ENCODE measurements at places on chromosomes 4 and X.
A peak's percentile ranks its signal among the peaks of the same experiment; 100 is the strongest.

DNA sequence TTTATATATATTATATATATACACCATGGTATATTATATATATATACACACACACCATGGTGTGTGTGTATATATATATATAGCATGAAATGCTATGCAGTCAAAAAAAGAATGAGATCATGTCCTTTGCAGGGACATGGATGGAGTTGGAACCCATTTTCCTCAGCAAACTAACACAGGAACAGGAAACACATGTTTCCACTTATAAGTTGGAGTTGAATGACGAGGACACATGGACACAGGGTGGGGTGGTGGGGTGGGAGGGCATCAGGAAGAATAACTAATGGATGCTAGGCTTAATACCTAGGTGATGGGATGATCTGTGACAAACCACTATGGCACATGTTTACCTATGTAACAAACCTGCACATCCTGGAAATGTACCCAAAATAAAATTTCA, 293.6 kb upstream of the NDST3 start:
- no peak for DNase-seq

- DNase-seq: no peak
These were observed 1.1 kb upstream of the ATOH1 start for GRCh38 chr4:93827272-93827947.

GRCh38 chr4:84870398-84871163, 95.9 kb downstream of the WDFY3 start:
- no peak for DNase-seq

DNA sequence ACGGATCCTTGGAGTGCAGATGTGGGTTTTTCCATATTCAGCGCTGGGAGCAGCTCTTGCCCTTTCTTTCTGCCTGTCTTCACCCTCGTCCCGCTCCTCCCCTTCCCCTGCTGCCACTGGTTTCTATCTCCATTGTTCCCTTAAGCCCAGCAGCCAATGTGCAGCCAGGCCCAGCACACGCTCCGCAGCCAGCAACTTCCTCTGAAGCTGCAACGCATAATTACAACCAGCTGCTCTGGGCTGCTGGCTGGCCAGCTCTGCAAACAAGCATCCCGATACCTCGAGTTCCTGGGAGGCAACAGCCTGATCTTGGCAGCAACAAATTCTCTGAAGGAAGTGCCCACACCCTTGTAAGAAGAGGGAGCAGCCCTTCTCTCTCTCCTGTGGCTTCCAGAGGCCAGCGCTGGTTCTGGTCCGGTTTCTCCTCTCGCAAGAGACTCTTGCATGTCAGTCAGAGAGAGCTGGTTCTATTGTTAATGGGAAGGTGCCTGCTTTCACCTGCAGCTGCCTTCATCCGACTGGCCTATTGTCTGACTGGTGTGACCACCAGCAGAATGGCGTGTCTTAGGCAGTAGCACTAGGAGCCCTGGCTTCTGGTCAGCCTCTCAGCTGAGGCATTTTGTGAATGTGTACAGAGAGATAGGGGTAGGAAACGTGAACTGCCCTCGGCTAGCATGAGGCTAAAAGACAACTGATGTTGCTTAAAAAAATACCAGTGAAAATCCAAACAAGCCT, 83.8 kb upstream of the MAML3 start:
- no peak for DNase-seq

GRCh38 chr4:168917138-168917779, 92.8 kb downstream of the CBR4 start:
- DNase-seq: peak; percentile 20

- DNase-seq: no peak
These were observed 31.9 kb downstream of the DTHD1 start for GRCh38 chr4:36313301-36313700.

GRCh38 chr4:132056496-132056895, 1092.6 kb upstream of the PCDH10 start:
- DNase-seq: no peak

- DNase-seq: no peak
These were observed 29.0 kb upstream of the SMAD1 start for GRCh38 chr4:145452447-145453162.

DNA sequence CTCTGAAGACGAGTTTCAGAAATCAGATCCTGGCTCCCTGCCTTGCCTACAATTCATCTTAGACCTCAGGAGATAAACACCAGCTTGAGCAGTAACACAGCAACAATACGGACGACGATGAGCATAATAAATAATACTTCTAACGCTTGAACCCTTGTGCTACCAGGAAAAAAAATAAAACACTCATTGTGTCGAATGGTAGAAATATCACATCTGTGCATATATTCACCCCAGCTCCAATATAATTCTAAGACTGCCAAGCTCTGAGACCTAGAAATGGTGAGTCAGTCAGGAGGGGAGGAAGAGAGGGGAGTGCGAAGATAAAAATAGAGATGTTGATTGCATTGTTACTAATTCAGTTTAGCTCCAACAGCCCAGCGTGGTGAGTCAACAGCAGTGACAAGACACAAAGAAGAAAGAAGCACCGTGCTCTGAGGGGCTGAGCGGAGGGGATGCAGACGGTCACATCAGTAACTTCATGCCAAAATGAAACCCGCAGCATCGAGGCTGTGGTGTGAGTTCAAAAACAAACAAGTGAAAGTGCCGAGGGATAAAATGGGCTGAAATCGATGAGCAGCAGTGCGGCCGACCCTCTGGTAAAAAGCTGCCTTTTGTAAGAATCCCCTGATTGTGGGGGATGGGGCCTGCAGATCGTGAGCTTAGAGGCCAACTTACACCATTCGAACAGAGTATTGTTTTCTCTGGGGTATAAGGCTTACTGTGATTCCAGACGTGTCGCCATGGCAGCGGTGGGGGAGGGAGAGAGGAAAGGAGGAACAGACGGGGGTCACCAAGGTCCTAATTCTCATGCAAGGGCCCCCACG, 150.4 kb downstream of the MGST2 start:
- DNase-seq: no peak

DNA sequence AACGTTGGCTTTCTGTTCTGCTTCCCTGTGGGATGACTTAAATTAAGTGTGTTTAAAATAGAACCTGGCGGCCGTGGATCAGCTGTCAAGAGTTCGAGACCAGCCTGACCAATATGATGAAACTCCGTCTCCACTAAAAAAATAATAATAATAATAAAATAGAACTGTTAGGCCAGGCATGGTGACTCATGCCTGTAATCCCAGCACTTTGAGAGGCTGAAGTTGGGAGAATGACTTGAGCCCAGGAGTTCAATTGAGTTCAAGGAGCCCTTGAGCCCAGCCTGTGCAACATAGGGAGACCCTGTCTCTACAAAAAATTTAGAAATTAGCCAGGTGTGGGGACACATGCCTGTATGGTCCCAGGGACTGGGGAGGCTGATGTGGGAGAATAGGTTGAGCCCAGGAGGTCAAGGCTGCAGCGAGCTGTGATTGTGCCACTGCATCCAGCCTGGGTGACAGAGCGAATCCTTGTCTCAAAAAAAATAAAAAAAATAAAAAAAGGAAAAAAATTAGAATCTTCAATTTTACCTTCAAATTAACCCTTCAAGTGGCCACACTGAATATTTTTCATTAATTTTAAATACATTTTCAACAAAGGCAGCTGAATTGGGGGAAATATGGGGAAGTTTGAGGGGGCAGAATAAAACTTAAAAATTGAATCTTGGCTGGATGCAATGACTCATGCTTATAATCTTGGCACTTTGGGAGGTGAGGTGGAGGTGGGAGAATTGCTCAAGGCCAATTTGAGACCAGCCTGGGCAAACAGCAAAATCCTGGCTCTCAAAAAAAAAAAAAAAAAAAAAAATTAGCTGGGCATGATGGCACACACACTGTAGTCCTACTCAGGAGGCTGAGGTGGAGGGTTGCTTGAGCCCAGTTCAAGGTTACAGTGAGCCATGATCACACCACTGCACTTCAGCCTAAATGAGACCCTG, 31.8 kb upstream of the HSD17B13 start:
- no peak for DNase-seq

- DNase-seq: no peak
These were observed 235.8 kb downstream of the TRAM1L1 start for GRCh38 chr4:116849620-116850019.

GRCh38 chr4:80077639-80078038, 4.6 kb upstream of the ANTXR2 start:
- no peak for DNase-seq

DNA sequence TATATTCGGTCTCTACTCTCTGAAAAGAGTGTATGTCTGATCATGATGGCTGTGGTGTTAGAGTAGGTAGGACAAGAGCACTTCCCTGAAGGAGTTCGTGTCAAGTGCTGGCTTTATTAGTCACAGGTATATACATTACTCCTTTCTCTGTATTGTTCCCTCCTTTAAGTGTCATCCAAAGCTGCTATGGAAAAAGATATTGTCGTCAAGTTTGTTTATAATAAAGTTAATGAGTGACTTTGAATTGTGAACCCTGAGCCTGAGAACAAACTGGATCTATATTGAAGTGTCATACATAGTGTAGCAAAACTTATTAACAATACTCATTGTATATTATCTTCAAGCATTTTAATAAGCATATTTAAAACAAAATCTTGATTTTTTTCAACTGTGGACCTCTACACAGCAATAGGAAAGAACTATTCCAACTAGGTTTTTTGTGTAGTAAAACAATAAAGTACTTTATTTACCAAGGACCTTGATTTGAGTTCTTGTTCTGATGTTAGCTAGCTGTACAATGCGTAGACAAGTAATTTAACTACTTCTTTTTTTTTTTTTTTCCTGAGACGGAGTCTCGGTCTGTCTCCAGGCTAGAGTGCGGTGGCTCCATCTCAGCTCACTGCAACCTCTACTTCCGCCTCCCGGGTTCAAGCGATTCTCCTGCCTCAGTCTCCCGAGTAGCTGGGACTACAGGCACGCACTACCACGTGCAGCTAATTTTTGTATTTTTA, 177.7 kb downstream of the RAPGEF2 start:
- DNase-seq: no peak

- no peak for DNase-seq
These were observed 193.9 kb upstream of the PCDH10 start for GRCh38 chr4:132955146-132955545.

DNA sequence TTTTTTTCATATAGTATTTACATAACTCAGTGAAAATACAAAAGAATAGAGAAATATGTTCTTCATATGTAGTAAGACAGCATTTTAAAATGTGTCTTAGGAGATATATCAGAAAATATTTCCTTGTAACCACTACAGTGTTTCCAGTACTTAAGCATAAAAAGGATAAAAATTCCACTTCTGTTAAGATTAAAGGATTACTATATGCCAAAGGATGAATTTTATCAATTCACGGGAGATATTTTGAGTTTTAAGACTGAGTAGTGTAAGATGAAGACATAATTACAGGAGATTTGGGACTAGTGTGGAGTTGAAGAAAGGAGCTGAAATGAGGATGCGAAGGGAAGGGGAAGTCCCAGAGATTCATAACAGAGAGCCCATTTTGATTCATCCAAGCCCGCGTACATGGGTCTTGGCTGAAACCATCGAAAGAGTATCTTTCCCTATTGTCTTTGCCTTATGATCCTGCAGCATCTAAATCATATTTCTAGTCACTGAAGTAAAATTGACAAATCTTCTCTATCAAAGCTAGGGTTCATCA, 58.7 kb downstream of the MAD2L1 start:
- no peak for DNase-seq

DNA sequence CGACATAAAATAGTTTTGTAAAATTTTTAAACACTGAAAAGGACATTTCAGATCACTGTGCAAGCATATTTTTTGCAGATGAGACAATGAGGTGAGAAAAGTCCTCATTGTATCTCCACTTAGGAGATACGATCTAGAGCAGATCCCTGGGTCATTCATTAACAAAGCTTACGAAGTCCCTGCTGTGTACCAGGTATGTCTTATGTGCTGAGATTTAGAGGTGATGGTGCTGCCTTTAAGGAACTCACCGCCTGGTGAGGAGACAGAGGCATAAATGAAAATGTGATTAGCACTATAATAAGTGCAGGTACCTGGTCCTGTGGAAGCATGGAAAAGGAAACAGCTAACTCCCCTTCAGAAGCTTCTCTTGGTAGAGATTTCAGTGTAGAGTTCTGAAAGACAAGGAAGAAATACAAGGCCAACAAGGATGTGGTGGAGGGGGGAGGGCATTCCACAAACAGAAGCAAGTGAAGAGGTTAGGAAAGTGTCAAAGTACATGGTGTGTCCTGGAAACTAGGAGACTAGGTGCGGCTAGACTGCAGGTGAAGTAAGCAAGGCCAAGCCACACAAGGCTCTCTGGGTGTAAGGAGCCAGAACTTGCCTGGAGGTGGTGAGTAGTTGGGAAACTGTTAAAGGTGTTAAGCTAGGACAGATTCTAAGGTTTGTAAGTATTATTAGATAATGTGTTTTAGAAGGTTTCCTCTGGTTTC, 1.5 kb upstream of the NDNF start:
- DNase-seq: no peak

- no peak for DNase-seq
These were observed 5.4 kb upstream of the NAA11 start for GRCh38 chr4:79331126-79331876.

- DNase-seq: no peak
These were observed 41.3 kb upstream of the BCLAF3 start for GRCh38 chrX:20032201-20032600.

GRCh38 chr4:127049526-127049925, 583.2 kb upstream of the INTU start:
- DNase-seq: no peak

DNA sequence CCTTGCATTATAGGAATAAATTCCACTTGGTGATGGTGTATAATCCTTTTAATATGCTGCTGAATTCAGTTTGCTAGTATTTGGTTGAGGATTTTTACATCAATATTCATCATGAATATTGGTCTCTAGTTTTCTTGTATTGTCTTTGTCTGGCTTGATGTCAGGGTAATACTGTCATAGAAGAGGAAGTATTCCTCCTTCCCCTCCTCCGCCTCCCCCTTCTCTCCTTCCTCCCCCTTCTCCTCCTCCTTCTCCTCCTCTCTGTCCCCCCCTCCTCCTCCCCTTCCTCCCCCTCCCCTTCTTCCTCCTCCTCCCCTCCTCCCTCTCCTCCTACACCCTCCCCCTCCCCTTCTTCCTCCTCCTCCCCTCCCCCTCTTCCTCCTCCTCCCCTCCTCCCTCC, 65.8 kb downstream of the RGS12 start:
- no peak for DNase-seq

GRCh38 chr4:142353149-142353738, 492.9 kb downstream of the INPP4B start:
- DNase-seq: no peak

- DNase-seq: no peak
These were observed 92.6 kb upstream of the KDR start for GRCh38 chr4:55218041-55218440.

DNA sequence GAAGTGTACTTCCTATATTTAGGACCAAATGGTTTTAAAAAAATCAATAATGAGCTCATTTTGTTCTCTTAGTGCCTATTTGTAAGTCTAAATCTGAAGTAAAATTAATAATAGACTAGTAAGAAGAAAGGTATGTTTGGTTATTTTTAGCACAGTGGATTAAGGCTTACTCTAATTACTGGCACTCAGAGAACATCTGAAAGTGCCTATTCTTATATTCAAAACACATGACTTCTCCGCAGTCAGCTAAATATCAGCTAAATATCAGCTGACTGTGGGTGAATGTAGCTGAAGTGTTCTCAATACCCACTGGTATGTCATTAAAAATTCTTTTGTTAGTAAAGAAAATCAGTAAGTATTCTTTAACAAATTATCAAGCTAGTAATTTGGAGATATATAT, 6.0 kb downstream of the AP1S2 start:
- DNase-seq: no peak
